Activated T-cell treated with anti-CD3 and anti-CD28 coated beads, Interleukin-2, amount 50 U/mL, for 72 hours (primary cell): ENCODE measurements at places on chromosomes 3 and 15. TPM values are rescaled to one million over a fixed set of nuclear protein-coding genes. Genes with fewer than 3 reads are reported as not detected.

The ELL3 gene
- 2.2 TPM for total RNA-seq

The WNT7A gene
- not detected for total RNA-seq

The PRTG gene
- 0.25 TPM for total RNA-seq

The SMAD6 gene
- total RNA-seq: 0.31 TPM

The DMXL2 gene
- total RNA-seq: 8.8 TPM

The CLASP2 gene
- total RNA-seq: 68.5 TPM

The ATP13A5 gene
- not detected for total RNA-seq

The IL5RA gene
- total RNA-seq: 1.5 TPM
